LoVo (cell line): ENCODE measurements at places on chromosomes 12 and 14.
A peak's percentile ranks its signal among the peaks of the same experiment; 100 is the strongest.

GRCh38 chr12:59317598-59317997 lies 278.2 kb upstream of the SLC16A7 start:
- no peak for DNase-seq

GRCh38 chr14:73457924-73458182 lies 493 bp downstream of the NUMB start:
- no peak for DNase-seq

- no peak for DNase-seq
Measured at GRCh38 chr12:14903386-14904098, 17.9 kb upstream of the MGP start.

DNA sequence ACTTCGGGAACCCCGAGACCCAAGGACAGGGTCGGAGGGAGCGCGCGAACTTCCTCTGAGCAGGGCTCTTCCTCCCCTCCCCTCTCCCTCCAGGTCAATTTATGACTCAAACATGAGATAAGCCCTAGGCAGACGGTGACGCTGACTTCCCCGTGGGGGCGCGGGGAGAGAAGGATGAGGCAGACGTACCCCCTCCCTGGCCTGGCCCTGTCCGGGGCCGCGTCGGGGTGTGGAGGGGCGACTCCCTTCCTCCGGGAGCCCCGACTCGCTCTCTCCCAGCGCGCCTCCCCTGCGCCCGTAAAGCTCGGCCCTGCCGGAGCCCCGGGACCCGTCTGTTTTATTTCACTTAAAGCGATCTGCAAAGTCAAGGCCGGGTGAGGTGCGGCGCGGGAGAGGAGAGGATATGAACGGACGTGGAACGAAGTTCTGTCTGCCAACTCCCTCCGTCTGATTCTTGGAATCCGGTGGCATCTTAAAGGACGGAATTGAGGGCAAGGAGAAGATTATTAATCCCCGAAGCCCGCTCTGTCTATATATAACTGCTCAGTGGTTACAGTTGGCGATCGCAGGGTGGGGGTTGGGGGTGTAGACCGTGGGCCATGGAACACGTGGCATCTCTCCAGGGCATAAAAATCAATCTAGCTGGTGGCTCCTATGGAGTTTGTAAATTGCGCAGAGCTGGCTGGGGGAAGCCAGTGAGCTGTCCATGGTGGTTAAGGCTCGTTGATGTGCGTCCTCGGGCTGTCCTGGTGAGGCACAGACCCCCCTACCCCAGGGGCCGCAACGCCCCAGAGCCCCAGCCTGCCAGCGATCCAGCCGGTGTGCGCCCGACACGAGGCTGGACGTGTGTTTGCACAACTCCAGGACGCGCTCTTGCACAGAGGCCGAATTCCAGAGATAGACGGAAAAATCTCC lies 2.9 kb upstream of the PTHLH start:
- DNase-seq, result peak; percentile 61

- DNase-seq, result no peak
Measured at GRCh38 chr14:60309867-60310552, 61.0 kb downstream of the PPM1A start.

- DNase-seq, result peak; percentile 71
Measured at GRCh38 chr14:37594971-37595808, at the start of the genes FOXA1 and TTC6. FOXA1 (minus strand) TSS chr14:37595249; CDS start chr14:37594972, 277 bp downstream. TTC6 (plus strand) TSS chr14:37595629; CDS start chr14:37622065, 26,436 bp downstream.

DNA sequence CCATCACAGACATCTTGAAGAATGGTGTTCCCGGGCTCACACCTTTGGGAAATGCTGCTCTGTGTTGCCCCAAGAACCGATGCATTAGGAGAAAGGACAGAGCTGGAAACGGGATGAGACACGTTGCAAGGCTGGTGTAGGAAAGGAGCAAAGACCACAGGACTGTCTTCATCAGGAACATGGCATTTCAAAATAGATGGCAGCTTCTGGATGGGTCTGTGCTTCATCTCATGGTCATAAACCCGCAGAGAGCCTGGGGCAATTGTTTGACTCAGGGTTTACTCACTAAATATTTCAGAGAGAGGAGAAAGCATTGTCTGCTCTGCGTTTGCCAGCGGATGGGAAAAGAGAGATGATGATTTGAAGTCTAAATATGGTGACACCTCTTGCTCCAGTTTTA lies 76.3 kb downstream of the CACNA1C start:
- DNase-seq, result no peak
